CD4-positive, alpha-beta T cell (primary cell): ENCODE measurements at places on chromosomes 16 and 17. TPM values are rescaled to one million over a fixed set of nuclear protein-coding genes. Genes with fewer than 3 reads are reported as not detected.

The PPM1E gene
- total RNA-seq, result not detected

The C17orf78 gene
- not detected for total RNA-seq

The CDYL2 gene
- 15.8 TPM for total RNA-seq

The CCL16 gene
- total RNA-seq, result not detected

The PSMD3 gene
- total RNA-seq, result 66.7 TPM

The EVPL gene
- total RNA-seq, result 0.14 TPM

The UQCRC2 gene
- total RNA-seq, result 142 TPM

The HDAC5 gene
- 92.5 TPM for total RNA-seq

The HBZ gene
- not detected for total RNA-seq

The SHBG gene
- not detected for total RNA-seq

The SYNGR3 gene
- total RNA-seq, result 3.9 TPM

The TEKT1 gene
- total RNA-seq, result not detected

The IL17C gene
- total RNA-seq, result not detected

The CCDC200 gene
- 1.0 TPM for total RNA-seq

The ACAP1 gene
- total RNA-seq, result 565 TPM

The MVP gene
- 115 TPM for total RNA-seq

The CD79B gene
- 5.3 TPM for total RNA-seq

The ZNF771 gene
- 0.80 TPM for total RNA-seq

The CLDN7 gene
- total RNA-seq, result 1.1 TPM

The ARHGAP44 gene
- not detected for total RNA-seq

The TMEM88 gene
- total RNA-seq, result 29.6 TPM

The OTOP3 gene
- total RNA-seq, result not detected

The SLC39A11 gene
- total RNA-seq, result 9.7 TPM

The PPL gene
- not detected for total RNA-seq

The KCTD19 gene
- total RNA-seq, result not detected

The NECAB2 gene
- total RNA-seq, result not detected

The CFAP119 gene
- total RNA-seq, result 2.2 TPM

The TRAPPC2L gene
- total RNA-seq, result 48.2 TPM

The KRT40 gene
- not detected for total RNA-seq

The VTN gene
- total RNA-seq, result 0.17 TPM

The LPO gene
- not detected for total RNA-seq

The GNAO1 gene
- 7.3 TPM for total RNA-seq

The SSTR5 gene
- total RNA-seq, result not detected

The NEUROD2 gene
- not detected for total RNA-seq

The KRTAP3-1 gene
- not detected for total RNA-seq

The CD300LG gene
- not detected for total RNA-seq

The PERCC1 gene
- total RNA-seq, result not detected

The OTOA gene
- total RNA-seq, result not detected

The CACNG5 gene
- total RNA-seq, result not detected

The KRT15 gene
- not detected for total RNA-seq

The ZNF778 gene
- total RNA-seq, result 4.0 TPM

The LYRM1 gene
- total RNA-seq, result 13.3 TPM

The HYDIN gene
- not detected for total RNA-seq

The ZG16 gene
- not detected for total RNA-seq

The OR2C1 gene
- not detected for total RNA-seq
